Activated CD4-positive, alpha-beta T cell treated with anti-CD3 and anti-CD28 coated beads, Interleukin-2, Interleukin-6, amounts not matched to agents 100 ng/mL and 50 ng/mL, durations not matched to agents 16 hours and 8 hours (primary cell): ENCODE measurements at places on chromosomes 13 and 19.
A peak's percentile ranks its signal among the peaks of the same experiment; 100 is the strongest.

DNA sequence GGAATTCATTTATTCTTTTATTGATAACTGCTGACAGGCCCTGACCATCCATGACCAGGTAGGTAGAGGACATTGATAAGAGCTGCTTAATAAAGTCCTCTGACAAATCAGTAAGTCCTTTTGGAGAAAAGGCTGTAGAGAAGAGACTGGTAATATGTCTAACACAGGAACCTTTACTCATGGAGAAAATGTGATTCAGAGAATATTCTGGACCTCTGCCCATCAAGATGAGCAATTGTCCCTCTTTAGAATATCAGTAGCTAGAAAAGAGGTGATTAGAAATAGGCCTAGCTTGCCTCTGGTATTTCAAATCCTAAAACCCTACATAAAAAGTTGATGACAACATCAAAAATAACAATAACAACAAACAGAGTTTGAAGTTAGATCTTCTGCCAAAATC lies 642.3 kb downstream of the TBC1D4 start:
- DNase-seq = no peak

GRCh38 chr13:89565476-89566100 lies 1781.9 kb upstream of the MIR17HG start:
- DNase-seq = no peak

- no peak for DNase-seq
Observed at GRCh38 chr19:30374539-30374864, 2.3 kb downstream of the ZNF536 start.

- no peak for DNase-seq
Observed at GRCh38 chr19:39111593-39112199, 13.9 kb upstream of the PAK4 start.

DNA sequence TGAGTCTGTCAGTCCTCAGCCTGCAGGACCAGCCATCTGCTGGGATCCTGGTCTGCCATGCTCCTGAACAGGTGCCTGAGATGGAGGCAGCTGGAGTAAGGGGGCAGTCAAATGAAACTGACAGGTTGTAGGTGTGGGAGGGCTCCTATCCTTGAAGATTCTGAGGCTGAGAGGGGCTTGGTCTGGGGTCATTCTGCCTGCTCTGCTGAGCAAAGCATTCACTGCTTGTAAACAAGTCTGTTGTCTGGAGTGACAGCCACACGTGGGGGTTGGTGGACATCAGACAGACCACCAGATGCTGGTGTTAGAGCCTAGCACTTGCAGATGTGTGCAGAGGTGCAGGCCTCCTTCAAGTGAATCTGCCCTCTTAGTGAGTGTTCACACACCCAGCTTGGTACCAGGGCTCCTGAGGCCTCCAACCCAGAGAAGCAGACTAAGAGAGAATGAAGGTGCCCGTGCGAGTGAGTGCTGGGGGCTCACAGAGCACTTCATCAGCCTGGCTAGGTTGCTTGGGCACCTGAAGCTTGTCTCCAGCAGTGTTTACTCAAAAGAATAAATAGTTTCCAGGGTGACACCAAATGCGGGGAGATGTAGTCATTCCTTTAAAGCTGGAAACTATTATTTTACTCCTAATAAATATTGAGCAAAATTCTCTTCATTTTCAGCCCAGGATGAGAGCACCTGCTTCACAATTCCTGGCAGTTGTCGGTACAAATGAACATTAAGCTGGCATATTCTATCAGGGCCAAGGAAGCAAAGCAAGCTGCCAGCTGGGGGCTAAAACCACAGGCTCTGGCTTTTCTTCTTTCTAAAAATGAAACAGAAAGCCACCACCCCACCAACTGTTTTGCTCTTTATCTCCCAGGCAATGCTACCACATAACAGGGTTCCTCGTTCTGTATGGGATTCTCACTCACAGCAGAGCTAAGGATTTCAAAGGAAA lies 82.3 kb downstream of the RNASEH2B start:
- DNase-seq = peak; percentile 64

- DNase-seq = no peak
Observed at GRCh38 chr19:17246681-17247425, 1.1 kb upstream of the NR2F6 start.

GRCh38 chr19:47107202-47107952 lies 6.2 kb downstream of the ZC3H4 start:
- peak; percentile 74 for DNase-seq

DNA sequence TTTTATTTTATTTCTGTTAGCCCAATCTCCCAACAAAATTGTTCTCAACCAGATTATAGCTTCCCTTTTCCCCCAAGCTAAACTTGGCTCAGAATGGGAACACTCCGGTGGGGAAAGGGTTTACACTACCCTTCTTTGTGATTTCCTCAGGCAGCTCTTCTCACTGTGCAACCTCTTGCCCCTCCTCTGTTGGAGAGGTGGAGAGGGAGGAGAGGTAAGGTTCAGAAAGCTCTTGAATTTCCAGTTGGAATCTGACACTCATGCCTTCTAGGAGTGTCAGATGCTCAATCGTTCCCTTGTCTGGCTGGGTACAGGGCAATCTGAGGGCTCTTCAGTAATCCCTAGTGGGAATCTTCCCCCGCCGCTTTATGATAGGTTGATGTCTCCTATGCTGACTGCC lies 486.1 kb upstream of the KLF12 start:
- DNase-seq = no peak
